ENCODE measurements at places on chromosomes 3 and 15.

DNA sequence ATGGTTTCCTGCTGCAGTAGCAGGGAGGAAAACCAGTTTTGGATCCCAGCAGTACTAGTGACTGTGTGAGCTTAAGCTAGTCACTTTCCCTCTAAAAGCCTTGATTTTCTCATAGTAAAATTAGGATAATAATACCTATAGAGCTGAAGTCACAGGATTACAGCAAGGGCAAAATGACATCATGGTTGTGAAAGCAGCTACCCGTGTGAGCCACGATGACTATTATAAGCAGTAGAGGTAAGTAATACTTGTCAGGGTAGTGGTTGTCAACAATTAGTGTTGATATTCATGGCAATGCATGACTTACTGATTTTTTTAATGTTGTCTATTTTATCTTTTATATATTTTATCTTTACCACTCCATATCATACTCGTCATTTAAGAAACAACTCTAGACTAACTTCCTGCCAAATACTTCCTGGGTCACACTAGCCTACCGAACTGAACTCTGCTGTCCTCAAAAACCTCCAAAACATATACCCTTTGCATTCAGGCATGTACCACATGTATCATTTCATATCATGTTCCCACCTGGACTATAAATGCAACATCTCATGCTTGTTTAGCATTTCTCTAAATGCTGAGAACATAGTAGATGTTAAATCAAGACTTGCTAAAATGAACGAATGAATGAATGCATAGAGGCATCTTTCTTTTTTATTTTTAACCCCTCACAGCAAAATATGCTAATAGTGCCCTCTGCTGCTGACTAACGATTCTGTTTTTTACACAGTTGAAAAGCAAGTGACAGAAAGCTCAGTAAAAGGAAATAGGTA is 172.6 kb downstream of the P3H2 start:
- DNase-seq = no peak

- DNase-seq = no peak
Measured at GRCh38 chr3:87800516-87800915, 258.3 kb downstream of the CGGBP1 start.

DNA sequence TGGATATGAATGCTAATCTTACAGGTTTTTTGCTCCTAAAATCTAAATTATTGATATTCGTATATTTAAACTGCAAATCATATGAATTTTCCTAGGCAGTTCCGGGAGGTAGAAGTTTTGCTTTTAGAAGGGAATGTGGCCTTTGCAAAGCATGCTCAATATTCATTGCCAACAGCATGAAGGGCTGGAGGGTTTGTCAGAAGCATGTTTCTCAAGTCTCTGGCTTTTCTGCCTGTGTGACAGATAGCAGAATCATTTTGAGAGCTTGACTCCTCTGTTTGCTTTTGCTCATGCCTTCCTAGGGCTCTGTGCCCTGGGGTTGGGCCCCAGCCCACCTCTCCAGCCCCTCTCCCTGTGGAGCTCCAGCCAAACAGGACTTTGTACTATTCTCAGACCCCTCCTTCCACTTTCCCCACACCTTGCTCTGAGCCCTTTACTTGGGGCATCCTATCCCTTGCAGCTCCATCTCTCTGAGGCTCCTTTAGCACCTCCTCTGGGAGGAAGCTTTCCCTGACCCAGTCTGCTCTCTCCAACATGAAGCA is 91.3 kb downstream of the ARNT2 start:
- no peak for DNase-seq

- no peak for DNase-seq
Measured at GRCh38 chr3:171377859-171378258, 82.3 kb downstream of the TNIK start.

DNA sequence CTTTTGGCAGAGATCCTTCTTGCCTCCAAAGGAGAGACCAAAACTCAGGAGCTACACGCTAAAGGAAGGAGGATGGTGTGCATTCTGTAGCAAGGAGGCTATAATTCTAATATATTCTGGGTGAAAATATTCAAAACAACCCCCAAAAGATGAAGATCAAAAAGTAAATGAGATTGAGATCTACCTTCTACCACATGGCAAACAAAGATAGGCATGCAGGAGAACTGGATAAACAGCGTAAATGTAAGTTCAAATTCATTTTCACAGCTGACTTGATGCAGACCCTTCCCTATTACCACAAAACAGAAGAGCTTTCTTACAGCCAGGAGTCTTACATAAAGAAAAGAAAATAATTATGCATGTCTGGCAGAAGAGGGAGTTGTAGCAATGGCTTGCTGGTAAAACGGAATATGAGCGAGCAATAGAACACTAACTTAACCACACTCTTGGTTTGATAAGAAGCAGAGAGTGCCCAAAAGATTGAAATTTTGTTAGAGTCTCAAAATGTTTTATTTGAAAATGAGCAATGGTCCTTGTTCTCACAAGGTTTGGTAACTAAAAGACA is 272.7 kb downstream of the MECOM start:
- no peak for DNase-seq

DNA sequence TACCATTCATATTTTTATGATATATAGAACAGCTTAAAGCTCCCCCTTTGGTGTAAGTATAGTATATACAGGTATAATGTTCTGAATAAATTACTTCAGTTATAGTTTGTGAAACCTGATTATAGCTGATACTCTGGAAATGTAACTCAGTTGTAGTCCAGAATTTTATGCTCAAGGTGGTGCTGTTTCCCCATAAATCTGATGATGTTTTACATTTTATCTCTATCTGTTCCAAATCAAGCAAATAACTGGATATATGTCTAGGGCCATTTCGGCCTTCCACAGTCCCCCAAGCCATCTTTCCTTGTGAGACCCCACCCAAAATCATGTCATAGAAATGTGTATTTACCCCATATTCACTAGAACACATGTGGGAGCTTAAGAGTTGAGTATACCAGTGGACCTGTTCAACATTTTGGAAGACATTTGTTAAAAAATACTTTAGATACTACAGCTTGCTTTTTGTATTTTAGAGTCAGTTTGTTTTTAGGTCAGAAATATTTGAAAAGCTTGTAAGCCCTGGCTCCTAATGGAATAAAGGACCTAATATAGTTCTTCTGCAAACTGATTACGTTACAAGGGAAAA is 107.1 kb downstream of the ATG7 start:
- DNase-seq = no peak
